Astrocyte of the spinal cord (primary cell): ENCODE measurements at places on chromosomes 11 and 22.

DNA sequence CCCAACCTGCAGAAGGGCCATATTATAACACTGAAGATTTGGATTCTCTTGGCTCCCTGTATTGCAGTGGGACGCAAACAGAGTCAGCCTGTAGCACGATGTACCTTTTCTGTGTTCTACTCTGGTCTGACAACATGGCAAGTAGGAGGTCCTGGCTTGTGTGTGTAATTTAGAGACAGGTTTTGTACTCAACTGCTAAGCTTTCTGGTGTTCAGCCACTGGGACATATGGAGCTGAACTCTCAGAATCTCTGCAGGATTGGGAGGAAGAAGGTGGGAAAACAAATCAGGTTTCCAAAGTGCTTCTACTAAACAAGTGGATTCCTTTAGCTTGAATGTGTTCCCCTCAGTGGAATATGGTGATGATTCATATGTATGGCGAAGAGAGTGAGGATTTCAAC, 192.5 kb upstream of the MTMR2 start:
- DNase-seq: no peak

GRCh38 chr22:27783436-27784119, 18.0 kb downstream of the MN1 start:
- DNase-seq: no peak

DNA sequence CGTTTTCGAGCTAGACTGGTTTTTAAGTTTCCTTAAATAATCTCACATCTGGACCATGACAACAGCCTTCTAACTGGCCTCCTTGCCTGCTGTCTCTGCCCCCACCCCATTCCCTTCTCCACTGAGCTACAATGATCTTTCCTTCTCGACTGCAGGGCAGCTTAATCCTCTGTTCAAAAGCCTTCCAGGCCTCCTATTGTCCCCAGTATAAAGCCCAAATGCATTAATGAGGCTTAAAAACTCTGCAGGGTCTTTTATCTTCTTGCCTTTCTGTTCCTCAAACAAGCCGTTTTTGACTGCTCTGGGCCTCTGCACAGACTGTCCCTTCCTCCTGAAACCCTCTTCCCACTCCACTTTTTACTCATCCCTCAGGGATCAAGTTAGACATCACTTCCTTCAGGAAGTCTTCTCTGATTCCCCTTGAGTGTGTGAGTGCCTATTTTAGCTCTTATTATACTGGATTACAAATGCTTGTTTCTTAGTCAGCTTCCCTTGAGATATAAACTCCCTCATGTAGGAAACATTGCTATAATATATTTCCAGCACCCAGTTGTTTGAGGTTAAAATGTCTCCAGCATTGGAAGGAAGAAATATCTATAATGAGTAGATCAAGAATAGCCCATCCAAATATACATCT, 23.6 kb upstream of the PAMR1 start:
- DNase-seq: peak; percentile 32

- DNase-seq: peak; percentile 10
Observed at GRCh38 chr11:19117760-19118097, 761 bp downstream of the ZDHHC13 start.

- peak; percentile 42 for DNase-seq
Observed at GRCh38 chr11:64553554-64554201, 37.3 kb upstream of the SLC22A12 start.

GRCh38 chr11:27173545-27173944, 132.9 kb downstream of the BBOX1 start:
- no peak for DNase-seq

DNA sequence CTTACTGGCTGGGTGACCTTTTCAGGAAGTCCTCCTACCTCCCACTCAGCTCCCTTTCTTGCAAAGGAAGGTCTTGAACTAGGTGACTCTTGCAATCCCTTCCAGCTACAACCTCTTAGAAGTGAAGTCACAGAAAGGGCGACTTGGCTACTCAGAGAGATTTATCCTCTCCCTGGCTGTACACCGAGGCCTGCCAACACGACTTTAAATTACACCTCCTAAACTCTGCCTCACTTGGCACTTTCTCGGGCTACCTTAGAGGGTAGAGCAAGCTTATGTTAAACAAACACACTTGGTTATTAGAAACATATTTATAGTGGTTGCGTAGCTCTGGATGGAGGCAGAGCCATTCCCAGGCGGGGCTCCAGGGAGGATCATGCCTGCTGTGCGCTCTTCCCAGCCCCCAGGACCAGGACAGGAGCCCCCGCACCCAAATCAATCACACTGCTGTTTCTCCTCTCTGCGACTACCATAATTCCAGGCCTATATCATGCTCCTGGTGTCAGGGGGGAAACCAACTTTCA, 358.4 kb downstream of the BUD13 start:
- no peak for DNase-seq

- no peak for DNase-seq
Observed at GRCh38 chr22:29109822-29110221, 37.0 kb downstream of the KREMEN1 start.

DNA sequence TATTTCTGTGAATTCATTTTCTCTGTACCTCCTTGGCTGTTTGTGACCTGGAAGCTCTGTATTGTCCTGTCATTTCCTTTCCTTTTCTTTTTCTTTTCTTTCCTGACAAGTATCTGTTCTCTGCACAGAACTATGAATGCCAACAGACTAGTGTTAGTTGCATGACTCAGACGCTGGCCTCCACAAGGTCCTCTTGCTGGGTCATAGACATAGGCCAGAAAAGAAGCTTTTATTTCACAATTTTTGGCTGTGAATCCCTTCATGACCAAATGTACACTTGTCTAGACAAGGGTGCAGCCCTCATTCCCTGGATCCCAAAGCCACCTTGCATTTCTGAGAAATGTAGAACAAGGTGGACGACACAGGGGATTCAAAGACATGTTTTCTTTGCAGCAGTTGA, 104.1 kb upstream of the MTNR1B start:
- peak; percentile 34 for DNase-seq

- DNase-seq: no peak
Observed at GRCh38 chr22:39309881-39310714, 9.3 kb downstream of the RPL3 start.

DNA sequence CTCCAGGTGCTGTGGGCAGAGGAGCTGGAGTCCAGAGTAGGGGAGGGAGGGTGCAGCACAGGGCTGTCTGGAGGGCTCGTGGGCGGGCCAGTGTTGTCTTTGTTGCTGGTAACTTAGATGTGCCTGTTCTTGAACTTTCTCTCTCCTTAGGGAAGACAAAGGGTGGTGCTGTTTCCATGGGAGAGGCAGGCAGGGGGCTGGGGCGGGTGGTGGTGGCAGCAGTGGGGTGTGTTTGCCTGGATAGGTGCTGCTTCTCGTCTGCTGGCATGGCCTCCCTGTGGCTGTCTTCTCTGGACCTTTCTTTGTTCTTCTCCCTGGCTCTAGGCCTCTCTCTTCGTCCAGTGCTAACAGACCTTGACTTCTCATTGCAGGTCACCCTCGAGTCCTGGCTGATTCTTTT, 8.5 kb downstream of the SIDT2 start:
- DNase-seq: no peak

DNA sequence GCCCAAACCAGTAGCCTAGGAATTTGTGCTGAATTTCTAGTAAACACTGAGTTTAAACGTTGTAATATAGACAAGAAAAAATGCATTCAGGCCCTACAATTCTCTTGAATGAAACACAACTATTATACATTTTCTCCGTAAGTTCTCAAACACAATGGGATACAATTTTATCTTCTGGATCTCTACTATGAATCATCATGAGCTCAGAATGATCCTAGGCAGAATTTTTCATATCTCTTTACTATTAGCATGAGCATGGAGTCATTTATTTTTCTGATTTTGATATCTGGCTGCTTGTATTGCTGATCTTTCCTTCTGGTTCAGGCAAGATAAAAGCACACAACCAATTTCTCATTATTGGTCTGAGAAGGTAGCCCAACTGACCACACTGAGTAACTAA, 1123.4 kb upstream of the RAG2 start:
- DNase-seq: no peak

- DNase-seq: no peak
Observed at GRCh38 chr22:48755059-48755949, 1072.4 kb downstream of the BRD1 start.

- DNase-seq: peak; percentile 29
Observed at GRCh38 chr11:45580399-45580798, 85.0 kb downstream of the CHST1 start.

- DNase-seq: no peak
Observed at GRCh38 chr11:121448431-121448941, 3.6 kb upstream of the SORL1 start.

DNA sequence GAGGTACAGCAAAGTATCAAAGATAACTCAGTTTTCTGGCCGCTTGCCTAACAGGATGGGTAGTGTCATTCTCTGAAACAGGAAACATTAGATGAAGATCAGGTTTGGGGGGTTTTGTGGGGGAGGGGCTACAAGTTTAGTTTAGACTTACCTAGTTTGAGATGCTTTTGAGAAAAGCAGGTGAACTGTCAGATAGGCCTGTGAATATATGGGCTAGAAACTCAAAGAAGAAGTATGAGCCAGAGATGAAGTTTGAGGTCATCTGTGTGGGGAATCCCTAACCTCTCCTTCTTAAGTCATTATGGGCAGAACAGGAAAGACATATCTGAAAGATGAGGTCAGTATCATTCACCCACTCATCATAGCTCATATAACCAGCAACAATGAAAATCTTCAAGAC, 11.9 kb downstream of the HOATZ start:
- peak; percentile 72 for DNase-seq

DNA sequence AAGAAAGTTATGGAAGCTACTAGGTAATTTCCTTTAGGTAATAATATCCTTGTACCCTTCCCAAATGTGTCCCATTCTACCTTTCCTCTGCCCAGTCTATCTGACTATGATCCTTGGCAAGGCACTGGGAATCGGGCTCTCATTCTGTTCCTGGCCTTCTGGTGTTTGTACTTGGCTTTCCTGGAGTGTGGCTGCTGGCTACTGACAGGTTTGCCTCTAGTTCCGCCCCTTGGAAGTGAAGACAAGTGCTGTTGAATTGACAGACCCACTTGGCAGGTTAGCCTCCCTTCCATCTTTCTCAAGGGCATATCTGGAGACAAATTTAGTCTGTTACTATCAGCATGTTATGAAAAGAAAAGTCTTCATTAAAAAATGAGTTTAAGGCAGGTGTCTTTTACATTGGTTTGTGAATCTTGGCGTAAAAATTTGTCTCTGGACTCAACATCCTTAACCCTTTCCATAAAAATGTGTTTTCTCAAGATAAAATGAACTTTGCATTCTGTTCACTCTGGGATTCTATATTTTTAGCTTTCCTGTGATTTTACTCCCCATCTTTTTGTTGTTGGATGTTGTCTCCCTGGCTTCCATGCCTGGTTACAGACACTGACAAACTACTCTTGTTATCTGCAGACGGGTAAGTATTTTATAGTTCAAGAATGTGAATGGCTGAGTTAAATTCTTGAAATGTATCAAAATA, 287.4 kb upstream of the PDGFD start:
- DNase-seq: no peak

- DNase-seq: peak; percentile 19
Observed at GRCh38 chr11:75949023-75949672, 134.1 kb downstream of the UVRAG start.

DNA sequence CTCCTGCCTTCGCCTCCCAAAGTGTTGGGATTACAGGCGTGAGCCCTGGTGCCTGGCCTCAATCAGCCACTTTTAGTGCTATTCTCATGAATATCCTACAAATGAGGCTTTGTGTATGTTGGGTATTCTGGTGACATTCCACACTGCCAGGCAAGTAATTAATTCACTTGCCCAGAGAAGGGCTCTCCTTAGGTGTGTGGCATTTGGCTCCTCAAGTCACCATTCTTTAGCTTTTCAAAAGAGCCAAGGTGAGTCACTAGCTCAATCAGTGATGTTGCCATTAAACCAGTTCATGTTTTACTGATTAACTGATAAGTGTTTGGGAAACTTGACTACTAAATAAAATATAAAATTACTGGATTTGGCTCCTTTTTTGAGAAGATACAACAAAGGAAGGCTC, 52.2 kb downstream of the SLC25A17 start:
- DNase-seq: no peak

DNA sequence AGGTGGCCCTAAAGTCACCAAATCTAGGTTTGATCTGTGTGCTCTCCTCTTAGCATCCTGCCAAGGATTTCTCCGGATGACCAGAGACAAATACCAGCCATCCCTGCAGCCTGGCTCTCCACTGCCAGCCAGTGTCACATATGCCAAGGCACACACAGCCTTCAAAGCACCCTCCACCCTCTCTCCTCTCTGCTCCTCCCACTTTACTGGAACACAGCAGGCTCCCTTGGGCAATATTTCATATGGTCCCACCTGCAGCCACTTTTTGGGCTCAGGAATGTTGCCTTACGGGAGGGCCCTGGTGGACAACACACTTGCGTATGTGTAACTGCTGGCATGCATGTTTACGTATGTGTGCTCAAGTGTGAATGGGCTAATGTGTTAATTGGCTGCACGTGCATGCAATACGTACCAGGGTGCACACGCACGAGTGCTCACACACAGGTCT, 183.9 kb downstream of the CEP164 start:
- no peak for DNase-seq

DNA sequence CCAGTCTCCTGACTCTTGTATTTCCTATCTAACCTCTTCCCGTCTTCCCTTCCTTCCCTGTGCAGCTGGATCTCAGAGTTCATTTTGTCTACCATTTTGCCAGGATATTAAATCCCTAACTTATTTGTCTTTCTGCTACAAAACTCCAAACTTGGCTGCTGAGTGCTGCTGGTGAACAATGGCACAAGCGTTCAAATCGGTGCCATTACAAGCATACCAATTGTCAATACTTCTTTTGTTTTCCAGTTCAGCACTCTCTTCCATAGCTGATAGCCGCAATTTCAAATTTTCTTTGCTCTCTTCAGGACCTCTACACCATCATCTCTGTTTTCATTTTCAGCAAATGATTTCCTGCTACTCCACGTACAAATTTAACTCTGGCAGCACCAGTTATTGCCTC, 13.4 kb downstream of the IL18 start:
- no peak for DNase-seq

- DNase-seq: no peak
Observed at GRCh38 chr11:128305588-128305987, 281.8 kb downstream of the ETS1 start.

DNA sequence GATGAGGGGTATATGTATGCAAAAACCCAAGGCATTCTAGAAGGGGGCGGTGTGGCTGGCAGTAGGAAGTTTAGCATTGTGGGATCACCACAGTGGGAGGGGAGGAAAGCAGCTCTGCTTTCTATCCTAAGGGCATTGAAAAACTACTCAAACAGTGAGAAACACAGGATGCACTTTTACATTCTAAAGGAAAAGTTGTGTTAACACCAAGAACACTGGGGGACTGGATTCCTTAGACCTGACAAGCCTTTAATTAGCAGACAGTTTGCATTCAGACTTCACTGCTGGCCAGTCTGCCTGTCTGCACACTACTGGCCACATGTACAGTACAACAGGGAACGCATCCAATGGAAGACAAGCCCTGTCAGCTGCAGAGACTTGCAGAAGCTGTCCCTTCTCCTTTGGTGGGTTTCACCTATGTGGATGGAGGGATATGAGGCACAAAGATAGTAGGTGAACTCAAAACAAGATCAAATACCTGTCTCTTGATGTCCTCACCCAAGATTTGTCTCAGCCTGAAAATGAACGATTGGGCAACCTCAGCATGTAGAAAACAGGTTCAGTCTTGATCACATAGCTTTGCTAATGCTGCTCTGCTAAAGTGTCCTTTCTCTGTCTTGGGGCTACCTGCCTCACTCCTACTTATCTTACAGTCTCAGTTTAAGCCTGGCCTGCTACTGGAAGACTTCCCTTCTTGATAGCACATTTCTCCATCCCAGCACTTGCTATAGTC, 64.8 kb downstream of the TENM4 start:
- no peak for DNase-seq
